ENCODE measurements at places on chromosomes 4 and X. TPM values are rescaled to one million over a fixed set of nuclear protein-coding genes. Genes with fewer than 3 reads are reported as not detected.

DNA sequence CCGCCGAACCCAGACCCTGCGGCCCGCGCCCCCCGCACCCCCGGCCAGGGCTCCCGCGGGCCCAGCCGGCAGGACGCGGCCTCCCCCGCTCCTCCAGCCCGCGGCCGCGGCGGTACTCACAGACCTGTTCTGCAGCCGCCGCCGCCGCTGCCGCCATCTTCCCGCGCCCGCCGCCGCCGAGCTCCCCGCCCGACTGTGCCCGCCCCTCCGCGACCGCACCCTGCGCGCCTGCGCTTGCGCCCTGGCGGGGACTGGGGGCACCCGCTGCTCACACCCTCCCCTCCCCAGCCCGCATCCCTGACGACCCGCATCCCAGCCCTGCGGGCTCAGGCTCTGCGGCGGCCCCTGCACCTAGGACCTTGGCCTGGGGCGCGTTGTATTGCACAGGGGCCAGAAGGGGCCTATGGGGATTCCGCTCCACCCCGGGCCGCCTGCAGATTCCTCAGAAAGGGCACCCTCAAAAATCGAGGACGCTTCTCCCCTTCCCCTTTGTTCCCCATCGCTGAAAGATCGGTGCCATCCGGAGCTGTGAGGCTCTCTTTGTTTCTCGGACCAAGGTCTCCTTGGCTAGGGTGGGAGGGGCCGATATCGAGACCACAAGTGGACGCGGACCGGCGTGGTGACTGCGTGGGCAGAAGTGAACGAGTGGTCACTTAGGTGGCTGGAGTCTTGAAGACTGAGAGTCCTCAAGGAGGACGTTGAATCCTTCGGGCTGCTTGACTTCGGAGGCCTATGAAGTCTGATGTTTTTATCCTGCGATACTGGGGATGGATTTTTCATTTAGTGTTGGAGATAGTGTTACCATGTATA is at the start of gene SGCB:
SGCB (minus strand) TSS at position 197 of the 810 bp plus-strand sequence; CDS start at position 157, 40 bp downstream.
- no peaks in the 10 kb centered on the region for H3K36me3 ChIP-seq
- H3K27ac ChIP-seq, result peak within 1 kb of the TSS; percentile 16
- H3K4me3 ChIP-seq, result peak within 1 kb of the TSS; percentile 83
- no peak for DNase-seq

- no peak overlapping the region for H3K27ac ChIP-seq
- H3K36me3 ChIP-seq, result no peaks in the 10 kb centered on the region
- DNase-seq, result no peak
- no peak overlapping the region for H3K4me3 ChIP-seq
- no peaks in the 10 kb centered on the region for H3K27me3 ChIP-seq
Observed at GRCh38 chr4:111174331-111174730, 551.5 kb upstream of the PITX2 start.

- no peak overlapping the region for H3K4me3 ChIP-seq
- H3K4me1 ChIP-seq, result no peaks in the 10 kb centered on the region
- no peaks in the 10 kb centered on the region for H3K27me3 ChIP-seq
- H3K27ac ChIP-seq, result no peak overlapping the region
- DNase-seq, result no peak
Observed at GRCh38 chr4:46249106-46249505, 125.3 kb upstream of the GABRG1 start.

- H3K27ac ChIP-seq, result no peak overlapping the region
- no peak overlapping the region for H3K4me3 ChIP-seq
- no peak for DNase-seq
- H3K27me3 ChIP-seq, result no peaks in the 10 kb centered on the region
- H3K36me3 ChIP-seq, result no peaks in the 10 kb centered on the region
- H3K4me1 ChIP-seq, result peaks cover 4% of the 10 kb centered on the region
Observed at GRCh38 chrX:9767375-9767774, 1.7 kb upstream of the GPR143 start.

GRCh38 chr4:99856166-99856565 is 38.1 kb downstream of the LAMTOR3 start:
- H3K4me3 ChIP-seq, result no peak overlapping the region
- peaks cover 11% of the 10 kb centered on the region for H3K4me1 ChIP-seq
- no peak overlapping the region for H3K27ac ChIP-seq
- DNase-seq, result no peak
- peaks cover 24% of the 10 kb centered on the region for H3K36me3 ChIP-seq
- no peaks in the 10 kb centered on the region for H3K27me3 ChIP-seq

- DNase-seq, result no peak
- no peak overlapping the region for H3K4me3 ChIP-seq
- H3K36me3 ChIP-seq, result peaks cover 4% of the 10 kb centered on the region
Observed at GRCh38 chr4:74391890-74392475, 27.0 kb downstream of the EREG start.

DNA sequence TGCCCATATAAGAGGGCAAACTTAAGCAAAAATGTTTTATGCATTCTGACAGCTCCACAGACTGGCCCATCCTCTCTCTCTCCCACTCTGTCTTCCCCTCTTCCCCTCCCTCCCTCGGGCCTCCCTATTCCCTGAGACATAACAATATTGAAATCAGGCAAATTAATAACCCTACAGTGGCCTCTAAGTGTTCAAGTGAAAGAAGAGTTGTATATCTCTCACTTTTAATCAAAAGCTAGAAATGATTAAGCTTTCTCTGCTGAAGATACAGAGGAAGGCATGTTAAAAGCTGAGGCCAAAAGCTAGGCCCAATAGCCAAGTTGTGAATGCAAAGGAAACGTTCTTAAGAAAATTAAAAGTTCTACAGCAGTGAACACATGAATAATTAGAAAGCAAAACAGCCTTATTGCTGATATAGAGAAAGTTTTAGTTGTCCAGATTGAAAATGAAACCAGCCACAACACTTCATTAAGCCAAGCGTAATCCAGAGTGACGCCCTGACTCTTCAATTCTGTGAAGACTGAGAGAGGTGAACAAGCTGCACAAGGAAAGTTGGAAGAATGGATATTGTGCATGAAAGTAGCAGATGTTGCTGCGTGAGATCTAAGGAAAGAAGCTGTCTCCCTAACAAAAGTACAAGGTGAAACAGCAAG is 54.9 kb downstream of the USO1 start:
- peaks cover 5% of the 10 kb centered on the region for H3K4me1 ChIP-seq
- no peak overlapping the region for H3K27ac ChIP-seq
- DNase-seq, result no peak
- H3K36me3 ChIP-seq, result peaks cover 19% of the 10 kb centered on the region
- no peak overlapping the region for H3K4me3 ChIP-seq
- no peaks in the 10 kb centered on the region for H3K27me3 ChIP-seq

DNA sequence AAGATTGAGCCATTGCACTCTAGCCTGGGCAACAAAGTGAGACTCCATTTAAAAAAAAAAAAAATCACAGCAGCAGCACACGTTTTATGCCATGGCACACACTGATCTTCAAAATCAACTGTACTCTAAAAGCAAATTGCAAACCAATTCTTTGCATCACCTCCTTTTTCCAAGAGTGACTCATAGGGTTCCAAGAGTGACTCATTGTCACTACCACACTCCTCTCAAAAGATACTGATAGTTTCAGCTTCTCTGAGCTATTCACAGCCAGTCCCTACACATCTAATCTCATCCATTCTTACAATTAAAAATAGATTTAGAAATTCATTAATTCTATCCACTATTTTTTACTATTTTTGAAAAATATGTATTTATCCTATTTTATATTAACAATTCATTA is 1494.9 kb upstream of the AGA start:
- no peak for DNase-seq
- H3K4me1 ChIP-seq, result no peaks in the 10 kb centered on the region
- no peak overlapping the region for H3K27ac ChIP-seq
- no peaks in the 10 kb centered on the region for H3K36me3 ChIP-seq

Gene ABHD18
- 4.6 TPM for polyA plus RNA-seq

Gene PASD1
- not detected for polyA plus RNA-seq

Gene ZNF280C
- polyA plus RNA-seq, result 4.7 TPM

Gene AMBN
- polyA plus RNA-seq, result not detected

Data from keratinocyte (primary cell).